ENCODE measurements at places on chromosomes 5 and 9. TPM values are rescaled to one million over a fixed set of nuclear protein-coding genes. Genes with fewer than 3 reads are reported as not detected.

PCDHGB7 gene
- 3.3 TPM for total RNA-seq

KIF20A gene
- under 0.01 TPM for total RNA-seq

IQGAP2 gene
- not detected for total RNA-seq

FREM1 gene
- total RNA-seq: not detected

SH2D3C gene
- not detected for total RNA-seq

UBAC1 gene
- 38.5 TPM for total RNA-seq

ADAMTS12 gene
- not detected for total RNA-seq

BRD3 gene
- total RNA-seq: 4.5 TPM

NTNG2 gene
- under 0.01 TPM for total RNA-seq

BTNL8 gene
- total RNA-seq: not detected

SPINK6 gene
- total RNA-seq: not detected

PRDM9 gene
- total RNA-seq: not detected

RACK1 gene
- 7,283 TPM for total RNA-seq

FAXDC2 gene
- total RNA-seq: 1.1 TPM

KIF4B gene
- total RNA-seq: 0.13 TPM

BOD1 gene
- total RNA-seq: 106 TPM

PPP2R2B gene
- under 0.01 TPM for total RNA-seq

CDO1 gene
- total RNA-seq: not detected

SPAG8 gene
- total RNA-seq: 0.26 TPM

EMB gene
- 40.8 TPM for total RNA-seq

ZFP37 gene
- 0.79 TPM for total RNA-seq

PCDHGA6 gene
- under 0.01 TPM for total RNA-seq

PRELID2 gene
- total RNA-seq: 14.8 TPM

CDC25C gene
- 0.26 TPM for total RNA-seq

GPR150 gene
- 0.26 TPM for total RNA-seq

HTR4 gene
- not detected for total RNA-seq

AGXT2 gene
- not detected for total RNA-seq

GADD45G gene
- 1.0 TPM for total RNA-seq

LCN9 gene
- not detected for total RNA-seq

ANKRD34B gene
- not detected for total RNA-seq

ALDH1B1 gene
- 4.6 TPM for total RNA-seq

PCA3 gene
- total RNA-seq: not detected

G3BP1 gene
- 178 TPM for total RNA-seq

SLC25A48 gene
- not detected for total RNA-seq

FCN2 gene
- not detected for total RNA-seq

VCAN gene
- 7.8 TPM for total RNA-seq

LCN1 gene
- not detected for total RNA-seq

PRSS3 gene
- 95.6 TPM for total RNA-seq

CCL28 gene
- 1.0 TPM for total RNA-seq

CHSY3 gene
- under 0.01 TPM for total RNA-seq

ARRDC1 gene
- total RNA-seq: 136 TPM

NXNL2 gene
- total RNA-seq: 0.26 TPM

CDX1 gene
- not detected for total RNA-seq

SHISAL2B gene
- total RNA-seq: not detected

NEUROG1 gene
- total RNA-seq: not detected

ZFP62 gene
- 21.3 TPM for total RNA-seq

SPATA31D4 gene
- not detected for total RNA-seq

SHC3 gene
- 0.26 TPM for total RNA-seq

GNAQ gene
- 20.2 TPM for total RNA-seq

PCDHB13 gene
- not detected for total RNA-seq

FSTL4 gene
- total RNA-seq: not detected

LHX3 gene
- total RNA-seq: not detected

MYOZ3 gene
- not detected for total RNA-seq

ABLIM3 gene
- 3.7 TPM for total RNA-seq

SHROOM1 gene
- 0.79 TPM for total RNA-seq

OR13C8 gene
- not detected for total RNA-seq

GGTA1 gene
- total RNA-seq: 0.13 TPM

PARP8 gene
- total RNA-seq: 14.5 TPM

GDF9 gene
- total RNA-seq: under 0.01 TPM
